Cortex of kidney (tissue), 1 donor: ENCODE measurements at places on chromosomes 4 and X.

GRCh38 chrX:47456080-47456479 is 26.9 kb downstream of the ZNF41 start:
- DNase-seq, result no peak

DNA sequence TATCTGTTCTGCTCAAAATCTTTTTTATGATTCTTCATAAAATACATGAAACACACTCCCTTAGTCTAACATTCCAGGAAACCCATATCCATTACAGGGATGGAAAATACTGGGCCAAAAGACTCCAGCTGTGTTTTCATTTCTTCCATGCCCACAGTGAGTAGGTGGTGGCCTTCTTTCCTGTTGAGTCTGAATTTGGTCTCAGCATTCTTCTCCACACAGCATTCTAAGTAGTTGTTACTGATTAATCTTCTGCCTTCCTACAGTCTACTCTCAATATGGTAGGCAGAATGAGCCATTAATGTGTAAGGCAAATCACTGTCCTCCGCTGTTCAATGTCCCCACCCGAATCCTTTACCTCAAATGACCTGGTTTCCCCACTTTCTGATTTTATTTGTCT is 370.6 kb upstream of the RPS6KA3 start:
- DNase-seq, result no peak

DNA sequence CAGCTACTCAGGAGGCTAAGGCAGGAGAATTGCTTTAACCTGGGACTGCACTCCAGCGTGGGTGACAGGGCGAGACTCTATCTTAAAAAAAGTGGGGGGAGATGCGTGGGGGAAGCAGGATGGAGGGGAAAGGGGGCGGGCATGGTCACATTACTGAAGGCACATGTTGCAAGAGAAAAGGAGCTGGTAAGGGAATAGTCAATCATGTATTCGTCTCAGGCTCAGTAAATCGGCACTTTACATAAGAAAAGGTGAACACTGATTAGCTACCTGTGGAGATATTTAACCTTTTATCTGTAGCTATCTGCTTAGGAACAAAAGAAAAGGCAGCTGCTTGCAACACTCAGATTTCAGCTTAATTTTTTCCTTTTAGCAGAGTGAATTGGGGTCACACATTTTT is 132.5 kb downstream of the PLS3 start:
- no peak for DNase-seq

- DNase-seq, result no peak
These were observed 750 bp downstream of the ARMCX5 start for GRCh38 chrX:102599951-102600579.
